ENCODE measurements at places on chromosomes 2 and 18.

DNA sequence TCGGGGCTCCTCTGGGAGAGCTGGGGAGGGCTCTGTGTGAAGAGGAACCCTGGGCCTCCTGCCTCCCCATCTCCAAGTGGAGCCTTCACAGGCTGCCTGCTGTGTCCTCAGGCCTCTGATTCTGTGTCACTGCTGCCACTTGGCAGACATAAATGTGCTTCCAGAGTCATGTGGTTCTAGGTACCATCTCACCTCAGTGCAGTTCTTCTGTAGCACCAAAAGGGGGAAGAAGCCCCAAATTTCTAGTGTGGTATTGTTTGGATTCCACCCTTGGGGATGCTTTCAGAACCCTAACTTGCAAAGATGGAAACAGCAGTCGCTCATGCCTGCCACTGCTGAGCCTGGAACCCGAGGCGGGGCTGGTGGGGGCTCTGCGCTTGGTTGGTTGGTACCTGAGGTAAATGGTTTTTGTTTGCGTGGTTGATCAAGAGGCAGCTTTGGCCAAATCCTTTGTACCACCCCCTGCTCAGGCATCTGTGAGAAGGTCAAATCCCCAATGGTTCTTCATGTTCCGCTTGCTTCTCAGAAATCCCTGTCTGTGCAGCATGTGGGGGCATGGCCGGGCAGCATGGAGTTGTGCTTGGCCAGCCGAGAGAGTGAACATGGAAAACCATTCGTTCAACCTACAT is 27.5 kb downstream of the COA5 start:
- no peak for DNase-seq

- DNase-seq, result no peak
Observed at GRCh38 chr2:11674983-11675382, 5.0 kb upstream of the NTSR2 start.

- peak; percentile 39 for DNase-seq
Observed at GRCh38 chr2:19357402-19358241, 801 bp downstream of the OSR1 start.

- no peak for DNase-seq
Observed at GRCh38 chr2:239682518-239682917, 281.7 kb upstream of the HDAC4 start.

DNA sequence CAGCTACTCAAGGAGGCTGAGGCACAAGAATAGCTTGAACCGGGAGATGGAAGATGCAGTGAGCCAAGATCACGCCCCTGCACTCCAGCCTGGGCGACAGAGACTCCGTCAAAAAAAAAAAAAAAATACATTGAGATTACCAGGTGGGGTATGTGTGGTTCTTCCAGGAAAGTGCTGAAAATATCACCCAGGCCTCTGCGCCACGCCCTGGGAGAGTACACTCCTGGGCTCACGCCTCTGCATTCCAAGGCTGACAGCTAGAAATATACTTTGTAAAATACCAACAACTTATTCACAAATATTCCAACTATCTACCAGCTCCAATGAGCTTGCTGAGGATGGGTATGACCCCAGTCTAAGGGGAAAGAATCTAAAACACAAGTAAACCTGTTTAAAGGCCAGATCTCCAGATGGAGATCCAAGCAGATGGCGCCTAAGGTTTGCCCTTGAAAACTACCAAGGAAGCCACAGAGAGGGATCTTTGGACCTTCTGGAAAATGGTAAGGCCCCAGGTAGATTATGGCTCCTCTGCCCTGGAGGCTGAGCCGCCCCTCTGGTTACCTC is 21.6 kb upstream of the B3GNT7 start:
- DNase-seq, result no peak

DNA sequence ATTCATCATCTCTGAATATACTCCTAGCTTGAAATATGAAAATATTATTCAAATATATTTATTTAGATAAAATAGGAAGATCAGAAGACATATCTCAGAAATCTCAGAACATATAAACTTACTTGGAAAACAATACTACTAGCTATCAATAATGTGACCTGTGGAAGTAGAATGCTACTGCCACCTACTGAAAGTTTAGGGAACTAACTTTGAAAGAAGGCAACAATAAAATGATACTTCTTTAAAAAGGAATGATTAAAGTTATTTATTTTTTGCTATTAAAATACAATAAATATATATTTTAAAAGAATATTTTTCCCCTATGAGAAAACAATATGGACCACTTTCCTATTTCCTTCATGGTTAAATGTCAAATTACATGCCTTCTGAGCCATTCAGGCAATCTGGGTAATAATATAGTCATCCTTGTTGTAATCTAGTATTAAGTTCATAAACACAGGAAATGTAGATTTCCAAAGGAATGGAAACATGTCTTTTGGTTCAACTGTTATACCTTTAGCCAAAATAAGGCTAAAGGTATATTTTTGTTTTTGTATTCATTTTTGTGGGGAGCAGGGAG is 26.0 kb downstream of the ACADL start:
- no peak for DNase-seq

GRCh38 chr2:197992482-197993133 is 188.2 kb downstream of the PLCL1 start:
- no peak for DNase-seq

- DNase-seq, result no peak
Observed at GRCh38 chr2:65377556-65378192, 54.7 kb downstream of the SPRED2 start.

GRCh38 chr2:23698721-23699579 is 228.0 kb downstream of the ATAD2B start:
- DNase-seq, result no peak

DNA sequence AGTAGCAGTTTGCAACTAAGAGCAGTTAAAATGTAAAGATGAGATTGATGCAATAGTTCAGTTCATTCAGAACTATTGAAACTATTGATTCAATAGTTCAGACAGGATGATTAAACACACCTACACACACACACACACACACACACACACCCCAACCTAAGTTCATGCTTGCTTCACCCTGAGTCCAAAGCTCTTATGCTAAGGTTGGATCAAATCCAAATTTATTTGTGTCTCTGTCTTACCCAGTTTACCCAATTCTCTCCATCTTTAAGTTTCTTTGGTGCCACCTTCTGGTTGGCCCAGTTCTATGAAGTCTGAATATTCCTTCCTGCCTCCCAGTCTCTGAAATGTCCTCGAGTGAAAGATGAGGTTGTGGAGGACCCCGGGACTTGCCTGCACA is 5.1 kb downstream of the SERPINB8 start:
- DNase-seq, result no peak

DNA sequence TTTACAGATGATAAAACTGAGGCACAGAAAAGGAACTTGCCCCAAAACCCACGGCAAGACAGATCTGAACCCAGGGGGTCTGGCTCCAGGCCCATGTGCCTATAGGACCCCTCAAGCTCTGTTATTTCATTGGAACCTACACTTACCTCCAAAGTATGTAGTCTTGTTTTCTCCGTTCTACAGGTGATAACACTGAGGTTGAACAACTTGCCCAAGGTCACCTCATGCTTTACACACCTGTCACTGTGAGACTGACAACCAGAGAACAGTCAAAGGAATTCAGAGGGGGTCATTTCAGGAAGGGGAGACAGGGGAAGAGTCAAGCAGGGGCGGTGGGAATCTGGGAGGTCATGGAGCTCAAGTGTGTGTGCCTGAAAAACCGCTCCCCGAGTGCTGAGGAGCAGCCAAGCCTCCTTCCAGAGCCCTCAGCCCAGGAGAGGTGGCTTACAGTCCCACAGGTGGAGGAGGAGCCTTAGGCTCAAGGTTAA is 47.7 kb downstream of the SERTAD2 start:
- no peak for DNase-seq

GRCh38 chr18:46174342-46175041 is 70.3 kb downstream of the HAUS1 start:
- DNase-seq, result peak; percentile 62

DNA sequence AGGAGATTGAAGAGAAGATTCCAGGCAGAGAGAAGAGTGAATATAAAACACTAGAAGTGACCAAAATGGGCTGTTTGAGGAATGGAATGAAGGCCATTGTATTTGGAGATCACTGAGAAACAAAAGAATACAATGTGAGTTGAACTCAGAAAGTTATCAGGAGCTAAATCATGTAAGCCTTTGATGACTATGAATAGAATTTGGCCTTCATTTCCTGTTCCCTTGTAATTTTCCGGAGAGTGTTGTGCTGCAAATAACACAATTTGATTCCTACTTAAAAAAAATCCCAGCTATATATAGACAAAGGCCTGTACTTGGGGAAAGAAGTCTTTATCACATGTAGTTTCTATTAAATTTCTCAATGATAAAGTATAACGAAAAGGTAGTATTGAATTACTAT is 33.7 kb upstream of the KYNU start:
- DNase-seq, result no peak

DNA sequence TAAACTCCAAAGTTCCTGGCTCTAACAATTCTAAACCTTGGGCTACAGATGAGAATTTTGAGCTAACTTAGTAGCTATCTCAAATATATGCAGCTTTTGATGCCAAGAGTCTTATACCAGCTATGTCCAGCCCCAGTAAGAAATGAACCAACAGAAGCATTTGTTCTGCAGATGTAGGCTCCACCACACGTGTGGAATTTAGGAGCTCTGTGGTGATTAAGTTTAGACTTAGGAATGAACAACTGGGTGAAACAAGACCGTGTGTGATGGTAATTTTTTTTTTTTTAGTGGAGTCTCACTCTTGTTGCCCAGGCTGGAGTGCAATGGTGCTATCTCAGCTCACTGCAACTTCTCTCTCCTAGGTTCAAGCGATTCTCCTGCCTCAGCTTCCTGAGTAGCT is 179.7 kb downstream of the ANKRD30B start:
- no peak for DNase-seq

DNA sequence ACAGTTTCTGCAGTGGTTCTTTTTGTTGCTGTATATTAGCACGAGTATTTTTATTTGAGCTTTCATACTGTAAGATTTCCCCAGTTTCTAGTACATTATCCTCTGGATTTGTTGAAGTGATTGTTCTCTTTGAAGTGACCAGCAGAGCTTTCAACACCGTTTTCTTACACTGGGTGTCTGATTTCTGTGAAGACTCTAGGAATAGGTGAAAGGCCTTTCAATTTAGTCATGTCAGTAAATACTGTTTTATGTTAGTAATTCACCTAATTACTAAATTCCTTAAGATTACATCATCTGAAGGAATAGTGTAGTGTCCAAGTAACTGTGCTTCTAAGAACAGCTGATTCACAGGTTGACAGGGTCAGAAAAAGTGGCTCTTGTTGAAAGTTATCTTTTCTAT is 2.3 kb downstream of the PPM1B start:
- no peak for DNase-seq

DNA sequence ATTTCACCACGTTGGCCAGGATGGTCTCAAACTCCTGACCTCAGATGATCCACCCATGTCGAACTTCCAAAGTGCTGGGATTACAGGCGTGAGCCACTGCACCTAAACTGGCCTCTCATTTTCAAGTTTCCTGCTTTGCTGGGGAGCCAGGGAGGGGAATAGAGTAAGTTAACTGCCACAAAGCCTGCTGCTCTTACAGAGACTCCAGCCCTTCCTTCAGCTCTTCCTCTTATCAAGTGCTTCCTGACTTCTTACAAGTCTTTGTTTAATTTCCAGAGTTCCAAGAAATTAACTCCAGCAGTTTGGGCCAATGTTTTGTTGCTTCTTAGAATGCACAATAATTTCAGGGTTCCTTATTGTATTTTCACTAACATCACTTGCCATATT is 24.3 kb upstream of the UBE2F start:
- DNase-seq, result no peak

GRCh38 chr18:33034945-33035344 is 262.1 kb upstream of the KLHL14 start:
- no peak for DNase-seq

DNA sequence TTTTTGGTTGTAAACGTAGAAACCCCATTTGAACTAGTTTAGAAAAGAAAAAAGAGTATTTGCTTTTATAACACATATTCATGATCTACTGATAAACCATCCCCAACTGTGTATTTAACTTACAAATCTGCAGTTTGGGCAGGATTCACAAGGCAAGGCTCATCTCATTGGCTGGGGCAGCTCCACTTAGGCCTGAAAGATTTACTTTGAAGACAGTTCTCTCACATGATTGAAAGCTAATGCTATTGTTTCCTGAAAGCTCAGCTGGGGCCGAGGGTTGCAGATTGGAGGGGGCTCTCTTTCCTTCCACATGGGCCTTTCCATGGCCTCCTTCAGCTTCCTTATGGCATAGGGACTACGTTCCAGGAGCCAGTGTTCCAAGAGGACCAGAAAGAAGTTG is 47.4 kb downstream of the ARHGAP15 start:
- no peak for DNase-seq

GRCh38 chr2:226334981-226335720 is 464.5 kb downstream of the IRS1 start:
- DNase-seq, result no peak

DNA sequence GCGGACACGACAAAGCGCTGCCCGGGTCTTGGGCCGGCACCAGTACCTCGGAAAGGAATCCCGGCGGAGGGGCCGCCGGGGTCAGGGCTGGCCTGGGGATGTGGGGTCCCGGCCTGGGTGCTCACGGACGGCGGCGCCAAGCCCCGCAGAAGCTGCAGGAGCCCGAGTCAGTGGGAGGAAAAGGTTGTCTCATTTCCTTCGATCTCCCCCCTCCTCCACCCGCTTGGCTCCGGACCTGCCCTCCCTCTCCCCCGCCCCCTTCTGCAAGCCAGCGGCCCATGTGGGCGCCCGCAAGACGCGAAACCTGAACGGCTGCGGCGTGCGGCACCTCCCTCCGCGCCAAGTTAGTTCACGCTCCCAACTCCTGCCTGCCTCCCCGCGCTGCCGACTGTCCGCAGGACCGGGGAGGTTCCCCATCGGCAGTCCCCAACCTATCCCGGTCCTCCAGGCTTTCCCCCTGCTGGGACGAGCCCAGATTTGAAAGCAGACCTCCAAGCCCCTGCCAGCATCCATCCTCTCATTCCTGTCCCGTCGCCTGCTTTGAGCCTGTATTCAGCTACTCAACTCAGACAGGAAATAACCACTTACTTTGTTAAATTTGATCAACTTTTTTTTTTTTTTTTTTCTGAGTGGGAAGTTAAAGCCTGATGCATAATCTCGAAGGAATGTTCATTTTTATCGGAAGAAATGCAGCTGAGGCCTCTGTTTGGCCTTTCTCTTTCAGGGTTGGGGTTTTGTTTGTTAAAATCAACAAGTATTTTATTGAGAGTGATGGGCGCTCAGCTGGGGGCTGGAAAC is at the start of gene EVA1A:
Gene EVA1A, minus strand, starts transcription at position 172 of the 798 bp plus-strand sequence. CDS start 42,799 bp downstream, outside the sequence.
- DNase-seq, result peak; percentile 79

GRCh38 chr18:42039396-42039795 is 84.4 kb downstream of the PIK3C3 start:
- no peak for DNase-seq

DNA sequence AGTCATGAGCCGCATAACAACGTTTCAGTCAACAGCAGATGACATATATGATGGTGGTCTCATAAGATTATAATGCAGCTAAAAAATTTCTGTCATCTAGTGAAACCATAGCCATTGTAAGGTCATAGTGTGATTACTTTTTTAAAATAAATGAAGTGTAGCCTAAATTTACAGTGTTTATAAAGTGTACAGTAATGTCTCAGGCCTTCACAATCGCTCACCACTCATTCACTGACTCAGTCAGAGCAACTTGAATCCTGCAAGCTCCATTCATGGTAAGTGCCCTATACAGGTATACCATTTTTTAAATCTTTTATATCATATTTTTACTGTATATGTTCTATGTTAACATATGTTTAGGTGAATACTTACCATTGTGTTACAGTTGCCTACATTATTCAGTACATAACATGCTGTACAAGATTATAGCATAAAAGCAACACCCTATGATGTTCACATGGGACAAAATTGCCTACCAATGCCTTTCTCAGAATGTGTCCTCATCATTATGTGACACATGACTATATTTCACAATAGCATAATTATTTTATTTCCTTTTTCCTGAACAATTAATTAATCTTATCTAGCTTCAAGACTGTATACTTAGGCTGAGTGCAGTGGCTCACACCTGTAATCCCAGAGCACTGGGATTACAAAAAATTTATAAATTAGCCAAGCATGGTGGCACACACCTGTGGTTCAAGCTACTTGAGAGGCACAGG is 1115.9 kb upstream of the ZEB2 start:
- no peak for DNase-seq

Measured in nephron progenitor cell (in vitro differentiated cells).